ENCODE measurements at places on chromosomes 12 and 14.

DNA sequence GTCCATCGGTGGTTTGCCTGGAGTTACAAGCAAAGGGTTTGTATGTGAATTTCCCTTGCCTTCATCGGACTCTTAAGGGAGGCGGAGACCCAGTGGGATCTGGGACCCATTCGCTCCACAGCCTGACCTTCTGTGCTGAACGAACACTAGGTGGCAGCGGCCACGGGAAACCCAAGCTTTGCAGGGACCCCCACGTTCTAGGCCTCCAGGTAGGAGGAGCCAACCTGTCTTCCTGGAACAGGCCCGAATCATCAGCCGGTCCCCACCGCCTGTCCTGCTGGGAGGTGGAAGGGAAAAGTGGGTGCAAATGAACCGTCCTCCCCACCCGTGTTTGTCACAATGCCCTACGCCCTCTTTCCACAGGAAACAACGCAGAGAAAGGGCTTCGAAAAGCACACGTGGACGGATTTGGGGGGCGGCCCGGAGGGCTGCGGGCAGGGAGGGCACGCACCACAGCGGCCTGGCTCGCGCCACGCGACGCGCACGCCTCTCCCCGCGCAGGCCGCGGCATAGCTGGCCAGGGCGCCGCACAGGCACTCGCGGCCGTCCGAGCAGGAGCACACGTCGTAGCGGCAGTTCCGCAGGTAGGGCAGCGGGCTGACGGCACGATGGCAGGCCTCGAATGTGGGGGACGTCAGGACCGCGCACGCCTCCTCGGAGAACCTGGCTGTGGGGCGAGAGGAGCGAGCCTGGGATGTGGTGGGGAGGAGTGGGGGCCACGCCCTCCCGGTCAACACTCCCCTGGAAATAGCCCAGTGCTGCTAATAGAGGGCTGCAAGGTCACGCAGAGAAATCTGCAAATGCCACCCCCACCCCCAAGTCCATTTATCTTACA lies 67.8 kb downstream of the VWF start:
- no peak for DNase-seq

GRCh38 chr12:85688837-85689236 lies 147.4 kb downstream of the RASSF9 start:
- no peak for DNase-seq

- DNase-seq, result peak; percentile 64
Observed at GRCh38 chr14:75648066-75648838, 12.4 kb downstream of the ERG28 start.

GRCh38 chr12:47551426-47551851 lies 154.4 kb downstream of the RPAP3 start:
- peak; percentile 14 for DNase-seq

DNA sequence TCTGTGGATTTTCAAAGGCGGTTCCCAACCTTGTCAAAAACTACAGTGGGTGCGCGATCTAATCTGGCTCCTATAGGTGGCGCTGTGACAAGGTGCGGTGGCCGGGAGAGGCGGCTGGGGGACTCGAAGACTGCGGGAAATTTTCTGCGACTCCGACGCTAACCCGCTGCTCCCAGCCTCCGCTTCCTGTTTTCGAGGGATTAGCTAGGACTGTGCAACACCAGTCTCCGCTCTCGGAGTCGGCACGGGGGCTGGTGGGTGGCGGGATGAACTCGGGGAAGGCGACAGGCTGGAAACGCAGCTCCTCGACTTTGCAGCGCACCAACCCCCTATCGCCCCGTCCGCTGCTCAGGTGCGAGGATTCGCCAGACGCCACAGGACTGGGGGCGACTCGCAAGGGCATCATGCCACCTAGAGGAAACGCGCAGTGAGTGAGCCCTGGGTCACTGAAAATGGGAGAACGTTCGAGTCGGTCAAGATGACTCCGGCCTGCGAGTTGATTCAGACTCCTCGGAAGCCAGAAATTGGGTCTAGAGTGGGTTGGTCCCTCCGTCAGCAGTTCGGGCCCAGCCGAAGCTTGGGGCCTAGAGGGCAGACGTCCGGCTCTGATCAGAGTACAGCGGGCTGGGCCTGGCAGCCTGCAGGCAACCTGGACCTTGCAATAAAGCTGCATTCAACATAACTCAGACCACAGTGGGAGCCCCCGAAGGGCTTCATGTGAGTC lies 5.5 kb upstream of the PAX9 start:
- peak; percentile 51 for DNase-seq

DNA sequence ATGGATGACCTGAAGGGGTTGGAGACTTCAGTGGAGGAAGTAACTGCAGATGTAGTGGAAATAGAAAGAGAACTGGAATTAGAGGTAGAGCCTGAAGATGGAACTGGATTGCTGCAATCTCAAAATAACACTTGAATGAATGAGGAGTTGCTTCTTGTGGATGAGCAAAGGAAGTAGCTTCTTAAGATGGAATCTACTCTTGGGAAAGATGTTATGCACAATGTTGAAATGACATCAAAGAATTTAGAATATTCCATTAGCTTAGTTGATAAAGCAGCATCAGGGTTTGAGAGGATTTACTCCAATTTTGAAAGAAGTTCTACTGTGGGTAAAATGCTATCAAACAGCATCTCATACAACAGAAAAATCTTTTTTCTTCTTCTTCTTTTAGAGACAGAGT lies 186.4 kb upstream of the PRKD1 start:
- DNase-seq, result no peak

DNA sequence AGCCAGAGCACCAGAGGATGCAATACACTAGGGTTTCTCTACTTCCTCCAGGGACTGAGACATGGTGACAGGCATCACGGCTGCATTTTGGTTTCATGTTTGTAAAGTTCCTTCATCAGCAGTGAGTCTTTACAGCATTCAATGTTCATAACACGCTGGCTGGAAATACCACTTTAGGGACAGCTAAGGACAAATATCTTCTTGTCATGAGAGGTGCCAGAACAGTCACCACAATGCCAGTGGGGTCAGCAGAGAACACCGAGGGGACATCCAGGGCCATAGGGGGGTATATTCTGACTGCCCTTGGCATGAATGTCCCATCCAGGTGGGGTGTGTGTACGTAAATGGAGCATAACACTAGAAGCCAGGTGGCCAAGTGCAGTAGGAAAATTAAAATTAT lies 72.3 kb downstream of the CCDC60 start:
- no peak for DNase-seq

DNA sequence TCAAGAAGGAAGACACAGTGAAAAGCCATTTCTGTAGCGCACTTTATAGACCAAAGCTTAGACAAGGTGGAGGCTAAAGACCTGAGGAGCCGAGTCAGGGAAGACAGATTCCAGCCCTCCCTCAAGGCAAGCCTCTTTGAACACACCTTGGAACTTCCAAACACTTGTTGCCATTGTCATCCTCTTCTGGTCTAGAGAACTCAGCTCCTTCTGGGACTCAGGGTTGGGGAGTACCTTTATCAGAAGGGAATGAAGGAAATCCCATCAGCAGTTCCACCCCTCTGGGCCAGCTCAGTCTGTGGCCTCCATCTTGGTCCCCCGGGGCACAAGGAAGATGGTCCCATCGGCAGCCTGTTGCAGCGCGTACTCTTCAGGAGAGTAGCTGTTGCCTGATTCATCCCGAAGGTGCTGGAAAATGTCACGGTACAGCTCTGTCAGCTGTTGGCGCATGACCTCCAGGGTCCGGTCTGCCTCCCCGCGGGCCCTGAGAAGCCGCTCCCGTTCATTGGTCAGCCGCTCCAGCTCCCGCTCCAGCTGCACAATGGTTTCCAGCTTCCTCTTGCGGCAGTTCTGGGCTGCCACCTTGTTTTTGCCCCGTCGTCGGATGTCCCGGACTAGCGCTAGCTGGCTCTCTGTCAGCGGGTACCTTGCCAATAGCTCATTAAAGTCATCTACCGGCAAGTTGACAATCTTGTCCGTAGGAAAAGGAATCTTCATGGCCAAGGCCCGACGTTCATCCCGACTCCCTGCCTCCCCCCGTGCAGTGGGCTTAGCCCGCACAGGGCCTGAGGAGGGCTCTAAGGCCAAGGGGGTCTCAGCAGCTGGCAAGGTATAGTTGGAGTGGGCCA lies 8.5 kb downstream of the NFE2 start:
- no peak for DNase-seq

- DNase-seq, result no peak
Observed at GRCh38 chr12:131422744-131423143, 288.1 kb upstream of the SFSWAP start.

DNA sequence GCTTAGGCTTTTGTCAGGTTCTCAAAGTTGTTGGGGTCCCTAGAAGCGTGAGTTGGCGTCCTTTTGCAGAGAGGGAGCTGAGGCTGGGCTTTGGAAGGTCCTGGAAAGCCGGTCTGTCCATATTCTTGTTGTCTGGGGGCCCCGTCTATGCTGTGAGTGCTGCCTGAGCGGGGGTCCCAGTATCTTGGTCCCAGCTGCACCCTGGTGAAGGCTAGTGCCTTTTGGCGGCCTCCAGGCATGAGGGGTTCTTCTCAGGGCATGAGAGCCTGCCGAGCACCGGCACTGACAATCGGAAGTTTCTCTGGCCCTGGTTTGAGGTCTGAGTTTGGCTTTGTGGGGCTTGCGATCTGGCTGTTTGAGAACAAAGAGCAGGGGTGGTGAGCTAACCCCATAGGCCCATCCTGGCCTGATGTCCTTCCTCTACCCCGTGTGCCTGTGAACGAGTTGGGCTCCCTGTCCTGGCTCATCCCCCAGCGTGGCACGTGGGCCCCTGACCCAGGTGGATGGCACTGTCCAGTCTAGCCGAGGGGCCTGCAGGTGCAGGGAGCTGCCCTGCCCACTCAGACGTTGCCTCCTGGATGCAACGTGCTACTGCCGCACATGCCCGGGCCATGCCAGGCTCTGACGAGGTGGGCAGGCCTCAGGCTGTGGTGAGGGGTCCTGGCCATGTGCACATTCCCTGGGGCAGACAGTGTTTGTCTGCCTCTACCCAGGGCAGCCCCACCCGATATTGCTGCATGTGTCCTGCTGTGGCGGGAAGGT lies 3.9 kb downstream of the CEP170B start:
- DNase-seq, result no peak

GRCh38 chr12:131087991-131088700 lies 134.4 kb downstream of the ADGRD1 start:
- no peak for DNase-seq

DNA sequence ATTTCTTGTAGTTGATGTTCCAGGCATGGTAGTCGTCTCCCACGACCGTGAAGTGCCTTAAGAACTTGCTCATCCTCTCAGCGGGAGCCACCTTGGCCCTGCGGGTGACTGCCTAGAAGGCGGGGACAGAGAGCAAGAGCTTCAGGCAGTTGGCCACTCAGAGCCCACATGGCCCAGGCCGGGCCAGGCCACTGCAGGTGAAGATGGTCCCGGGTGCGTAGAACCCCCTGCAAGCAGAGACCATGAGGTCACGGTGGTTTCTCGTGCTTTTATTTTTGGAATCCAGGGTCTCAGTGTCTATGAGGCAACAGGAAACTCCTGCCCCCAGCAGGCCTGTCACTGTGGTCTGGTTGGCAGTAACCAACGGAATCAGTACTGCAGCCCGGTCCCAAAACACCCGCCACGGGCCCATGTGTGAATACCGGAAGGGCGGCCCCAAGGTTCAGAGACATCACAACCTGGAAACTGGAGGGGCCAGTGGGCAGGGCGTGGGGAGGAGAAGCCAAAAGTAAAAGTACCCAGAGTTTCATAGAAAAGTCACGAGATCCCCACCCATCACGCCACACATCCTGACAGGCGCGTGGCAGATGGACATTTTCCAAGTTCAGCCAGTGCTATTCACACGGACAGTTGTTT lies 27.5 kb downstream of the HVCN1 start:
- no peak for DNase-seq

DNA sequence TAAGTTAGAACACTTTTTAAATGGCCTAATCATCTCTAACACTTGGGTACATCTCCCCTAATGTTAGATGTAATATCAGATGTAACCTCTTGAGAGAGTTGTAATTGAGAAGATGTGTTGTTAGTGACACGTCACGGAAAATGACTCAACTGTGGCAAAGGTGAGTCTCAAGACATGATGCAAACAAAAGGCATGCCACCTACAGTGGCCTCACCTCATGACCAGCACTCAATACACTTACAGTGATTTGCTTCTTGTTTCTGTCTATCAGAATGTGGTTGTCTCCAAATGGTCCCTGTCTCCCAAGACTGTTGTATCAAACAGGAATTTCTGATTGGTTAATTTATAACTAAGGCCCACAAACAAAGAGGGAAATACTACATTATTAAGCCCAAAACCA lies 91.2 kb downstream of the SLC25A21 start:
- no peak for DNase-seq

DNA sequence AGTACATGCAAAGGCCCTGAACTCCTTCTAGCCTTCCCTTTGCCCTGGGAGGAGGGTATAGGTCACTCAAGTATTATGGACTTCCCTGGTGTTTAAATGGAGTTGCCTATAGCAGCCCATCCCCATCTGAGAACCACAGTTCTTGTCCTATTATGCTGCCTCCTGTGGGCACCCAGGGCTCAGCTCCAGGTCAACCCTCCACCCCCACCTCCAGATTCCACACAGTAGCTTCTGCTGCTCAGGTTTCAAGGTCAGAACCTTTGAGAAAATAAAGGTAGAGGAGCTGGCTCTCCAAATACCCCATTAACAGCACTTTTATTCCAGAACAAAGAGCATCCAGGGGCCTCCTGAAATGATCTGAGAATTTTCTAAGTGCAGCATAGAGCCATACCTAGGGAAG lies 57.4 kb downstream of the ACTN1 start:
- DNase-seq, result no peak

- DNase-seq, result no peak
Observed at GRCh38 chr14:72433511-72433910, 460.4 kb downstream of the DPF3 start.

- no peak for DNase-seq
Observed at GRCh38 chr14:65772921-65773574, 360.5 kb downstream of the FUT8 start.

GRCh38 chr12:71060426-71060825 lies 97.4 kb downstream of the TSPAN8 start:
- no peak for DNase-seq

- no peak for DNase-seq
Observed at GRCh38 chr12:126998747-126999285, 1268.2 kb upstream of the TMEM132C start.

DNA sequence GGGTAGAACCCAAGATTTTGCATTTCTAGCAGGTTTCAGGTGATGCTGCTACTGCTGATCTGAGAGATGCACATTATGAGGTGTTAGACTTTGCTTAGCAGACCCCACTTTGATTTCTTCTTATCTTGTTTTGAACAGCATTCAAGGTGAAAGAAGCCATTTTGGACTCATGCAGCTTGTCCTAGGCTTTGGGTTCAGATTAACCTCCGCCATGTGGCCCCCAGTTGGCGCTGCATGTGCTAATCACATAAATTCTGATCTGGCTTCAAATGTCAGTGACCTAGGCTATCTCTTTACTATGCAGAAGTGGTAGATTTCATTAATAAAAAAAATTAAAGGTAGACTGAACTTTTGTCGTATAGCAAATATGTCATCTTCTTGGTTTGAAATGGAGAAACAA lies 89.8 kb upstream of the DYRK2 start:
- DNase-seq, result no peak

DNA sequence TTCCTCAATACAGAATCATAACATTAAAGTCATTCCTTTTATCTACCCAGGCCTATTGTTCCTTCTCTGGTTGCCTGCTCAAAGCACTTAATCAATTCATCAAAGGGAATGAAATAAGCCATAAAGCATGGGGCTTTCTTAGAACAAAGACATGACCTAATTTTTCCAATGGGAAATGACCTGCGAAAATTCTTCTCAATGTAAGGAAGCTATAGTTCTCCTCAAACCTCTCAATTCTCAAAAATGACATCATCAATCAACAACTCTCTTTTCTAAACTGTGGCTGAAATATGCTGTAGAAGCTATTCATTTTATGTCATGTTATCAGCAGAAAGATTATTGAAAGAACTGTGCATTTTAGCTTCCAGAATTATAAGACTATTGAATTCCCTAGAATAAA lies 116.0 kb upstream of the PTPRR start:
- DNase-seq, result no peak

GRCh38 chr12:75542942-75543341 lies 31.5 kb upstream of the KRR1 start:
- DNase-seq, result no peak

Data from AG09319 (cell line).